ENCODE measurements at places on chromosomes 3 and 15.

- DNase-seq, result no peak
Observed at GRCh38 chr3:22922317-22922716, 280.8 kb upstream of the UBE2E2 start.

- DNase-seq, result no peak
Observed at GRCh38 chr3:156413293-156413892, 141.5 kb downstream of the SSR3 start.

GRCh38 chr3:162992741-162993140 is 1496.1 kb downstream of the OTOL1 start:
- DNase-seq, result no peak

DNA sequence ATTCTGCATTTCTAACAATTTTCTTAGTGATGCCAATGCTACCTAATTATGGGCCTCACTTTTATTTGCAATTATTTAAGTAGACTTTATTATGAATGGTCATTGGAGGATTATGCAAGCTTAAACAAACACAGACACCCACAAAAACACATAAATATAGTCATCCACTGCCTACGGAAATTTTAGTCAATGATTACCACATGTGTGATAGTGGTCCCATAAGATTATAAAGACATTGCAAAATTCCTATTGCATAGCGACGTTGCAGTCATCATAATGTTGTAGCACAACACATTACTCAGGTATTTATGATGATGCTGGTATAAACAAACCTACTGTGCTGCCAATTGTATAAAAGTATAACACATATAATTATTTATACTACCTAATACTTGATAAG is 247.8 kb upstream of the ALCAM start:
- DNase-seq, result no peak

GRCh38 chr3:172246107-172246844 is 202.0 kb downstream of the GHSR start:
- no peak for DNase-seq

GRCh38 chr3:24780991-24781390 is 286.3 kb upstream of the THRB start:
- no peak for DNase-seq

GRCh38 chr3:29852767-29853166 is 571.9 kb downstream of the RBMS3 start:
- DNase-seq, result no peak

GRCh38 chr3:153621953-153622352 is 459.9 kb downstream of the RAP2B start:
- DNase-seq, result no peak

DNA sequence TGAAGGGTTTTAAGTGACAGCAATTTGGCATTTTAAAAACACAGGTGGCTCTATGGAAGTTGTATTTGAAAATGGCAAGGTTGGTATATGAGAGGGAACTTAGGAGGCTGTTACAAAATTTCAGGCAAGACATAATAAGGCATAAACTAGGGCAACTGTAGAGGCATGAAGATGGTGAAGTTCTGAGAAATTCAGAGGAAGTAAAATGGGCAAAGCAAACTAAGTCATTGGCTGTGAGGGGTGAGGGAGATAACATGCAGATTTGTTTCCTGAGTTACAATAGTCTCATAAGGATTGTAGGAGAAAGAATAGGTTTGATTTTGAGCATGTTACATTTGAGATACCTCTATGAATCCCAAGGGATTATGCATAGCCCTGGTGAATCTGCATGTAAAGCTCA is 302.9 kb upstream of the ARHGEF26 start:
- no peak for DNase-seq

DNA sequence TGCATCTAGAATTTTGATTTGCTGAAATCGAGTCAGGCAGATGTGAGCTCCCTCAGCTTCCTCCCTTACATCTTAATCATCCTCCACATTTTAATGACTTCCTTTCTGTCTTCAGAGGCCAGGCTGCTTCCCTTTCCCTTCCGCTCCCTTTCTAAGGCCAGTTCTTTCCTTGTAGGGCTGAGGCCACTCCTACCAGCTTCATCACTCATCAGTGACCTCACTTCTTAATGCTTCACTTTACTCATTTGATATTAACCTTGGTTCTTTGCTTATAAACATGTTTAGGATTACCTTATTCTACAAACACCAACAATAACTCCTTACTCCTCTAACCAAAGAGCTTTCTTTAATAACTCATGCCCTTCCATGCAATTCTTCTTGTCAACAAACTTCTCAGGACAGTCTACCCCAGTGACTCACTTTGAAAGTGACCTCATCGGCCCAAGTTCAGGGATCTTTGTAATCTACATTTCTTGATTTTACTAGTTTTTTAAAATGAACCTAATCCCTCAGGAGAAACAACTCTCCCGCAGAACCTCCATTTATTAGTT is 23.9 kb downstream of the ILDR1 start:
- no peak for DNase-seq

DNA sequence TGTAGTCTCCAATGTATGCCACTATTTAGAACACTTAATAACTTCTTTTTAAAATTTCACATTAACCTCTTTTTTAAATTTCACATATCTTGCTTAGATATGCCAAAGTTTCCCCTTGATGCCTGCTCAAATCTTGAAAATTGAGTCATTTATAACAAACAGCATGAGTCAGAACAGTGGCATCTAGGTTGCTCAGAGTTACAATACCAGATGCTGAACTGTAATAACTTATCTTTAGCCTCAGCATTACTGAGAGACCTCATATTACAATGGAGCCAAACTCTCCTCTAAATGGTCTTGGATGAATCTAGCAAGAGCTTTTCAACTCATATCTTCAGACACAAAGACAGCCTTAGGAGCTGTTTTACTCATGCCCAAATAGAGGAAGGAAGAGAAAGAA is 439.3 kb upstream of the ARPP21 start:
- no peak for DNase-seq

DNA sequence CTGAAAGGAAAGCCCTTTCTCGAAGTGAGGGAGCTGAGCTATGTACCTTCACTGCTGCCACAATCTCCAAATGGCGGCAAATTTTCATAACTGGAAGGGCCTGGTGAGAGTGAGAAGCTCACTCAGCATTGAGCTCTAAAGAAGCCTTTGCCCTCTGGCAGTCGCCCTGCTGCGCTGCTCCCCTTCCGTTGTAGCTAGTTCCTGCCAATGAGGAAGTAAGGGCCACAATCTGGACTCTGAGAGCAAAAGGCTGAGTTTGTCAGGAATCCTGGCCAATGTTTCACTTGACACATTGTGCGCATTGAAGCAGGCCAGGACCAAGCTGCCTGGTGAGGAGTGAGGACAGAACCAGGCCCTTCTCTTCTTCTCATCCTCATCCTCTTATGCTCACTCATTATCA is 579.5 kb downstream of the PDCD6IP start:
- no peak for DNase-seq

DNA sequence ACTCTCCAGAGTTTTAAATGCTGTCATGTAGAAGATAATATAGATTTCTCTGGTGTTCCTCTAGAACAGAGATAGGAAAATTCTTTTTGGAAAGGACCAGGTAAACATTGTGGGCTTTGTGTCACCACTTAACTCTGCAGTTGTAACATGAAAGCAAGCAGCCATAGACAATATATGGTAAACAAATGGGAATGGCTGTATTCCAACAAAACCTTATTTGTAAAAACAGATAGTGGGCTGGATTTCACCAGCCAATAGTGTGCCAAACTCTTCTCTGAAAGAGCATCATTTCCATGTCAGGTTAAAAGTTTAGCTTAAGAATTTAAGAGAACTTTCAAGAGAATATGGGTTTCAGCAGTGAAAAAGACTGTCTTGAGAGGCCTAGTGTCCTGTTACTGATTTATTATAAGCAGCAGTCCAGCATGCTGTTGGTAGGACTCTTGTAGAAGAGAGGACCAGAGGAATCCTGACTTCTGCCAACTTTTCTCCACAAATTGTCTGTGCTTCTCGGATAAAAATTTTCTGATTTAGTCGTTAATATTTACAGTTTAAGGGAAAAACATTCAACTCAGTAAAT is 107.7 kb downstream of the TCF12 start:
- DNase-seq, result no peak

- no peak for DNase-seq
Observed at GRCh38 chr15:99335508-99335907, 84.2 kb downstream of the LRRC28 start.

GRCh38 chr15:65310431-65311137 is 6.1 kb downstream of the RNU5B-1 start:
- DNase-seq, result no peak

DNA sequence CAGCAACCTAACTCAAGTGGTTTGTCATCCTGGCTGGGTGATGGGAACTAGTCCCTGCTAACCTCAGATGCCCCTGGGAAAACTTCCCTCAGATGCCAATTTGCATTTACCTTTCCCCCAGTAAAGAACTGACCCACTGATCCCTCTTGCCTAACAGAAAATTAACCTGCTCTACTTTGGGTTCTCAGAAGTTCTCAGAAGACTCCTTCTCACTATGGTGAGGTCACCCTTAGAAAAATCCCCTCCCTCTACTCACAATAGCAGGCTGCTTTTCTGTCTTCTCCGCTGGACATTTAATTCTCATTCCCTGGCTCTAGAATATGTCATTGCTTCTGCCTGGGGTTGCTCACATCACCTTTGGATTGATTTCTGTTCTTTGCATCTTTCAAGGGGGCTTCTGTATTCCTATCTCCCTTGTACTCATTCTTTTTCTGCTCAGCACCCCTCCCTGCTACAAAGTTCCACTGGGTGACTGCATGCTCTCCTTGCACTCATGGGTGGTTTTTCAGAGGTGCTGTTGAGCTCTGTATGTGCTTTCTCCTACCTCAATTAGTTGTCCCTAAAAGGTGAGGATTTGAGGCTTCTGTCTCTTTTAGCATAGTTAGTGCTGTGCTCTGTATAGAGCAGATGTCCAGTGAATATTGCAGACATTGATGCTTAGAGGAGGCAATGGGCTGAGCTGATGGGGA is 869 bp downstream of the PLA1A start:
- no peak for DNase-seq

DNA sequence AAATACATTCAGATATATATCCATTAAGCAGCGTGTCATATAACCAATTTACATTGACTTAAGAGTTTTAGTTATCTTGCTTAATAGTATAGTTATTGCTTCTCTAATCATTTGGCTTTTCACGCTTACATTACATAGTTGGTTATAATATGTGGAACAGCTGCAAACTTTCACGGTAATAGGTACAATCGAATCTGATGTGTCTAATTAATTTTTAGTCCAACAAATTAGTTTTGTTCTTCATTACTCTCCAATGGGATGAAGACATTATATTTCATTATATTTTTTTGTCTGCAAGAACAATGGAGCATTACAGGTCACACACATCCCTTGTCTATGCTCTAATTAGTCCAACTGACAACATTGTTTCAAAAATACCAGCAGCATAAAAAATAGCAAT is 546.3 kb downstream of the ROBO2 start:
- no peak for DNase-seq

GRCh38 chr3:17232442-17232841 is 347.7 kb downstream of the PLCL2 start:
- no peak for DNase-seq

DNA sequence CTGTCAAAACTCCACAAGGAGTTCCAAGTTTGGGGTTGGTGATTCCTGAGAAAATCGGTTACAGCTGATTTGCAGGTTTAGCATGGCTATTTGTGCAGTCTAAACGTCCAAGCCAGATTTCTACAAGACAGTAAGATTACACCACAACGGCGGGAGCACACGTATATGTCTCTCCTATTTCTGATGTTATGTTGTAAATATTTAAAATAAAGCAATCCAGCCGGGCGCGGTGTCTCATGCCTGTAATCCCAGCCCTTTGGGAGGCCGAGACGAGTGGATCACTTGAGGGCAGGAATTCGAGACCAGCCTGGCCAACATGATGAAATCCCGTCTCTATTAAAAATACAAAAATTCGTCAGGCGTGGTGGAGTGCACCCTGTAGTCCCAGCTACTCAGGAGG is 106.8 kb upstream of the IGF1R start:
- DNase-seq, result no peak

- no peak for DNase-seq
Observed at GRCh38 chr3:193974191-193974652, 161.7 kb upstream of the HES1 start.

DNA sequence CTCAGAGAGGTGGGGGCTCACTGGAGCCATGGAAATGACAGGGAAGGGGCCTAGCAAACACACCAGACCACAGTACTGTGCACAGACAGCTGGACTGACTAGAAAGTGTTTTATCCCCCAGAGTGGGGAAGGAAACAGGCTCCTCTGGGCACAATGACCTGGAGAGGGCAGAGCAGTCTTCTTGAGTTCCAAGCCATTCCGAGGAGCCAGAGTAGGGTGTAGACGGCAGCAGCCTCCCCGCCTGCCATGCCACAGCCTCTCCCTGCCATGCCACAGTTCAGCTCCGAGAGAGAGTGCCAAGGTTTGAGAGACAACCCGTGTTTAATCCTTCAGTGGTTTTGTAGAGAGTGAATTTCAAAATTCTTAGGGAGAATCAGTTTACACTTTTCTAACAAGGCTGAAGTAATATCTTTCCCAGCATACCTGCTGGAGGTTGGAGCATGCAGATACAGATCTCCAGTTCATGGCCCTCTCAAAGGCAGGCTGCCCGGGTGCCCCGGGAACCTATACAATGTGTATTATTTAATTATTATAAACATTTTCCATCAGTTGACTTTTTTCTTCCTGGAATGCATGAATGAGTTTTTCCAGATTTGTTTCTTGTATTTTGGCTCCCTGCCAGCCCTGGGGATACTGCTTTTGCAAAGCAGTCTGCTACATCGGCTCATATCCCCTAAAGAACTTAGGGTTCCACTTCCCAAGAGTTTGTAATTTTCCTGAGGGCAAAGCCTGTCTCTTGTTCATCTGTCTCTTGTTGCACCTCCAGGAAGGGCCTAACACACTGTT is 3.2 kb downstream of the PODXL2 start:
- no peak for DNase-seq

GRCh38 chr15:74173380-74174218 is at the start of gene ISLR:
Gene ISLR (plus strand): TSS chr15:74173710. CDS start chr15:74174859, 1,149 bp downstream.
- DNase-seq, result no peak

DNA sequence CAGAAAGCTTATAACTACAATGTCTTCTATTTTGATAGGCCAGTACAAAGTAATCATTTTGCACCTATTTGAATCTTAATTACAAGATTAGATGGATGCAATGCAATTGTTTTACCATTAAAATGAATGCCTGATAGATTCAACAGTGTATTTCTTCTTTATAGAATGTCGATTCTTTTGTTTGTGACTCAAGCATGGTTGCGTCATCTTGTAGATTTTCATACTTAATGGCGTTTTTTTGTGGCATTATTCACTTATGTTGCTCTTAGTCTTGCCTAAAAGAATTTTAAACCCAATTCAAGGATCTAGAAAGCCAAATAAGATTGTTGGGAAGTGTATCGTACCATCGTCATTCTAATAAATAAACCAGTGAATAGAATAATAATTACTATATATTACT is 21.4 kb downstream of the ZBTB38 start:
- no peak for DNase-seq

GRCh38 chr3:185734725-185735096 is 90.1 kb downstream of the IGF2BP2 start:
- DNase-seq, result no peak
